ENCODE measurements at places on chromosomes 7 and 10. TPM values are rescaled to one million over a fixed set of nuclear protein-coding genes. Genes with fewer than 3 reads are reported as not detected.

The HABP2 gene
- not detected for polyA plus RNA-seq

The CASP2 gene
- 23.8 TPM for polyA plus RNA-seq

The C10orf53 gene
- polyA plus RNA-seq, result not detected

The TMEM130 gene
- not detected for polyA plus RNA-seq

The APBB1IP gene
- polyA plus RNA-seq, result 49.2 TPM

The PAOX gene
- polyA plus RNA-seq, result 10.1 TPM

The PDK4 gene
- polyA plus RNA-seq, result not detected

The ADRA2A gene
- not detected for polyA plus RNA-seq

The NPM3 gene
- 3.1 TPM for polyA plus RNA-seq

The PSPH gene
- polyA plus RNA-seq, result 6.6 TPM

The PNLIPRP1 gene
- polyA plus RNA-seq, result not detected

The HSPA12A gene
- polyA plus RNA-seq, result 0.81 TPM

The MALRD1 gene
- not detected for polyA plus RNA-seq

DNA sequence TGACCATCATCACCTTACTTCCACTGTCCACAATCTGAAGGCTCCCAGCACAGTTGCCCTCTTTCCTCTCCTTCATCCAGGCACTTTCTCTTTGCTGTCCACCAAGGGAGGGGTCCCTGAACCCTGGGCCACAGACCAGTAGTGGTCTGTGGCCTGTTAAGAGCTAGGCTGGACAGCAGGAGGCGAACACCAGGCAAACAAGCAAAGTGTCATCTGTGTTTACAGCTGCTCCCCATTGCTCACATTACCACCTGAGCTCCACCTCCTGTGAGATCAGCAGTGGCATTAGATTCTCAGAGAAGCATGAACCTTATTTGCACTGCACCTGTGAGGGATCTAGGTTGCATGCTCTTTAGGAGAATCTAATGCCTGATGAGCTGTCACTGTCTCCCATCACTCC, 27.7 kb downstream of the FZD1 start:
- DNase-seq, result no peak
- H3K4me1 ChIP-seq, result no peaks in the 10 kb centered on the region
- no peak overlapping the region for H3K27ac ChIP-seq
- H3K27me3 ChIP-seq, result no peaks in the 10 kb centered on the region

GRCh38 chr7:79377097-79377496, 76.4 kb downstream of the MAGI2 start:
- no peaks in the 10 kb centered on the region for H3K27me3 ChIP-seq
- H3K4me3 ChIP-seq, result no peak overlapping the region
- H3K27ac ChIP-seq, result no peak overlapping the region

DNA sequence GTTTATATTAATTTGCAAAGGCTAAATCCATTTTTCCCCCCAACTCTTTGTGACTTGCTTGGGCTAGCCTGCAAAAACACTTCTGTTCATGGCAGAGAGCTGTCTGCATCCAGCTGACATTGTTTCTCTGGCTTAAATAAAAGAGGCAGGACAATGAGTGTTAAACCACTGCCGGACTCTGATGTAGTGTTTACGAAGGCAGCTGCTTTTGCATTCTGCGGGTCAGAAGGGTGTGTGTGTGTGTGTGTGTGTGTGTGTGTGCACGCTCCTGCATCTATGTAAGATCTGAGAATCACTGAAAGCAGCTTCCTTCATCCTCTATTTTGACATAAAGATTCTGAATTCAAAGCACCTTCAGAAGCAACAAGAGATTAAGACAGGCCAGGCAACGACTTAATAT, 28.3 kb downstream of the NRP1 start:
- no peak overlapping the region for H3K4me3 ChIP-seq
- DNase-seq, result no peak
- no peak overlapping the region for H3K27ac ChIP-seq
- peaks cover 9% of the 10 kb centered on the region for H3K27me3 ChIP-seq

- no peak overlapping the region for H3K4me3 ChIP-seq
- H3K27me3 ChIP-seq, result no peaks in the 10 kb centered on the region
- H3K36me3 ChIP-seq, result peaks cover 6% of the 10 kb centered on the region
- H3K4me1 ChIP-seq, result no peaks in the 10 kb centered on the region
- H3K27ac ChIP-seq, result no peak overlapping the region
- DNase-seq, result no peak
Measured at GRCh38 chr7:143733876-143734275, 23.6 kb downstream of the CTAGE6 start.

GRCh38 chr10:15436696-15437095, 65.6 kb upstream of the FAM171A1 start:
- no peak for DNase-seq
- no peaks in the 10 kb centered on the region for H3K4me1 ChIP-seq
- no peaks in the 10 kb centered on the region for H3K36me3 ChIP-seq
- peaks cover 17% of the 10 kb centered on the region for H3K27me3 ChIP-seq
- H3K4me3 ChIP-seq, result no peak overlapping the region

DNA sequence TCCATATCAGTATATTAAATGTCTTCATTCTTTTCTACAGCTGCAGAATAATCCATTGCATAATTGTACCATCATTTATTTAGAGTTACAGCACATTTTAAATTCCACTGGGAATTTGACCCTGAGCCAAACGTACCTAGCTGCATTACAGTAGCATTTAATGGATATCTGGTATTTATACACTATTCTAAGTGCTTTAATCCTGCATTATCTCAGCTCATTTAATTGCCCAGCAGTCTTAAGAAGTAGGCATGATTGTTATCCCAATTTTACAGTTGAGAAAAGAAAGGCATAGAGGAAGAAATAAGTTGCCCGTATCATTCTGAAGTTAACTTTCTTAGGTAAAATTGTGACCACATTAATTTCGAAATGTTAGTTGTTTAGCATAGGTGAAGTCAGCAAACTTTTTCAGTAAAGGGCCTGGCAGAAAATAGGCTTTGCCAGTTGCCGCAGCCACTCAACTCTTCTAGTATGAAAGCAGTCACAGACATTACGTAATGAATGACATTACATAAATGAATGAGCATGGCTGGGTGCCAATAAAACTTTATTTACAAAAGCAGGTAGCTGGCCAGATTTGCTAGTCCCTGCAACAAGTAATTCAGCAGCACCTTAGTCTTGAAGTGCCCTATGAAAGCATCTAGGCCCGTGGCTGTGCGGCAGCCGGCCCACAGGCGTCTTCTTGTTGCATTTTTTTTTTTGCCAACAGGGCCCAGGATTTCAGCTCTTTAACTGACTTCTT, 30.0 kb downstream of the GUSB start:
- H3K27ac ChIP-seq, result no peak overlapping the region
- DNase-seq, result no peak
- no peaks in the 10 kb centered on the region for H3K27me3 ChIP-seq
- H3K4me1 ChIP-seq, result no peaks in the 10 kb centered on the region

GRCh38 chr7:28378574-28379149, 33.7 kb upstream of the CREB5 start:
- no peaks in the 10 kb centered on the region for H3K36me3 ChIP-seq
- no peak overlapping the region for H3K27ac ChIP-seq
- no peaks in the 10 kb centered on the region for H3K4me1 ChIP-seq
- no peak overlapping the region for H3K4me3 ChIP-seq
- DNase-seq, result no peak

DNA sequence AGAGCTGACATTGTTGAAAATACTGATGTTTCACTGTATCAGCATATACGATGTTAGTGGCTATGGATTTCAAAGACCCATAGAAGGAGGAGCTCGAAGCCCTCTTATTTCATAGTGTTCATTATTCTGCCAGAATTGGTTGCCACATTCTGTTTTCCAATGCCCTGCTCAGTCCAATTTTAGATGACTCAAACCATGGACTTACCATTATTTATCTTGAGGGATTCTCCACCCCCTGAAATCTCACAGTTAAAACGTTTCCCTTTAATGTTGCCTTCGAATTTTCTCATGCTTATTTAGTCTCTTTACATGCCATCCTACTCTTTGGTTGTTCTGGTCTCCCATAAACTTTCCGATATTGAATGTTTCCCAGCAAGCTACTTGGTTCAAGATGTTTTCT, 264.5 kb downstream of the HDAC9 start:
- no peaks in the 10 kb centered on the region for H3K4me1 ChIP-seq
- no peak overlapping the region for H3K27ac ChIP-seq
- no peaks in the 10 kb centered on the region for H3K27me3 ChIP-seq
- H3K4me3 ChIP-seq, result no peak overlapping the region
- H3K36me3 ChIP-seq, result no peaks in the 10 kb centered on the region
- no peak for DNase-seq

DNA sequence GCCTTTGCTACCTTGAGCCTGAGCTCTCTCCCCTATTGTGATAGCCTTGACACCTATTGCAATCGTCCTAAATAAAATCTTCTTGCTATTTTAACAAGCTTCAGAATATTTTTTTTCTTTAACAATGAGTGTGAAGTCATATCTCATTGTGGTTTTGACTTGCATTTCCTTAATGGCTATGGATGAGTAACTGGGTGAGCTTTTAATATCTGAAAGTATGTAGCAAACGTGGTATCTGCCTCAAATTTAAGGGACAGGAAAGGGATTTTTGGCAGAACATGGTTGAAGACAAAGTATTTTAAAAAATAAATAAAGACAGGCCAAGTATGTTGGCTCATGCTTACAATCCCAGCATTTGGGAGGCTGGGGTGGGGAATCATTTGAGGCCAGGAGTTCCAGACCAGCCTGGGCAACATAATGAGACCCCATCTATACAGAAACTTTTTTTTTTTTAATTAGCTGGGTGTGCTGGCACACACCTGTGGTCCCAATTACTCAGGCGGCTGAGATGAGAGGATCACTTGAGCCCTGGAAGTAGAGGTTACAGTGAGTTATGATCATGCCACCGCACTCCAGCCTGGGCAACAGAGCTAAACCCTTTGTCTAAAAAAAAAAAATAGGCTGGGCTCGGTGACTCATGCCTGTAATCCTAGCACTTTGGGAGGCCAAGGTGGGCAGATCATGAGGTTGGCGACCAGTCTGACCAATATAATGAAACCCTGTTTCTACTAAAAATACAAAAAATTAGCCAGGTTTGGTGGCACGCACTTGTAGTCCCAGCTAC, 319.3 kb upstream of the NRP1 start:
- no peak overlapping the region for H3K27ac ChIP-seq
- H3K4me1 ChIP-seq, result no peaks in the 10 kb centered on the region
- no peak for DNase-seq
- H3K27me3 ChIP-seq, result no peaks in the 10 kb centered on the region
- H3K36me3 ChIP-seq, result no peaks in the 10 kb centered on the region

DNA sequence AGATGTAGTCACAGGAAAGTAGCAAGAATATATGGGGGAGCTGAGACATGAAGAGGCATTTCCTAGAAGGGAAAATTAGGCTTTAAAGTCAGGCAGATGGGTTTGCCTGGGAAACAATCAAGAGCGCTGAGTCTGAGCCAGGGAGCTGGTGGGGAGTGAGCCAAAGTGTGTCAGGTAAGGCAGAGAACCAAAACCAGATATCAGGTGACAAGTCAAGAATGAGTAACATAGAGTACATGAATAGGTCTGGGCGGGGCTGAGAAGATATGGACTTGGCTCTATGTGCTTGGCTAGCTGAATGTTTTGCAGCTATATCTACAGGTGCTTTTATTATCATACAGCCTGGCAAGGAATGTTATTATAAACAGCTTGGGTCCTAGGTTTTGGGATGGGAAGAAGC, 49.3 kb downstream of the GPR141 start:
- H3K27me3 ChIP-seq, result no peaks in the 10 kb centered on the region
- H3K27ac ChIP-seq, result no peak overlapping the region
- H3K4me1 ChIP-seq, result no peaks in the 10 kb centered on the region
- H3K36me3 ChIP-seq, result no peaks in the 10 kb centered on the region
- DNase-seq, result no peak
- H3K4me3 ChIP-seq, result no peak overlapping the region

DNA sequence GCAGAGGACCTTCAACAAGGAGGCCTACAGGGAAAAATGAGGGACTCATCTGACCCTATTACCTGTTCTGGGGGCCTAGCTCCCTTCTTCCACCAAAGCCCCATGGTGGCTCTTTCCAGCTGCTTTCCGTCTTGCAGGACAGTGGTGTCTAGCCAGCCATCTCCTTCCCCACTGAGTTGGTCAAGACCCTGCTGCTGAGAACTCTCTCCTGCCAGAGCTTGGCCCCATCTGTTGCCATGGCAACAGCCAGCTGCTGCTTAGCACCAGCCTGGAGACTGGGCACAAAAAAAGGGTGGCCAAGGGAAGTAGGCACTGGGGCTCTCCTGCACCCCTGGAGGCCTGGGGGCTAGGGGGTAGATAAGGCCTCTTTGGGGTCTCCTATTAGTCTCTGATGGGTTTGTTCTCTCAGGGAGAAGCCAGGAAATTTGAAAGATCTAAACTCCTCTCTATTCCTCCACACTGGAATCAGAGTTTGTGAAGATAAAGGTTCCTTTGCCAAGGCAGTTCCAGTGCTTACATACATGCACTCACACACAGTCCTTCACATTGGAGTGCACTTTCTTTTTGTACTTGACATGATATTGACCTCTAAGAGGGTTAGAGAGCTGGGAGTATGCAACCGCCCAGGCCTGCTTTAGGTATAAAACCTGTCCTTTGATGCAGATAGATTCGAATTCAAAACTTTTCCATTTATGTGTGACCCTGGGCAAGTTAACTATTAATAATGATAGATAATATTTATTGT, 15.8 kb downstream of the TSPAN33 start:
- no peak for DNase-seq
- H3K27ac ChIP-seq, result no peak overlapping the region
- no peaks in the 10 kb centered on the region for H3K4me1 ChIP-seq
- H3K4me3 ChIP-seq, result no peak overlapping the region
- no peaks in the 10 kb centered on the region for H3K36me3 ChIP-seq

- no peak overlapping the region for H3K4me3 ChIP-seq
- DNase-seq, result no peak
- H3K27me3 ChIP-seq, result no peaks in the 10 kb centered on the region
- H3K27ac ChIP-seq, result no peak overlapping the region
- H3K4me1 ChIP-seq, result no peaks in the 10 kb centered on the region
- H3K36me3 ChIP-seq, result no peaks in the 10 kb centered on the region
Measured at GRCh38 chr10:36531621-36532020, 593.8 kb upstream of the ANKRD30A start.

- peaks cover 7% of the 10 kb centered on the region for H3K27me3 ChIP-seq
- no peak overlapping the region for H3K4me3 ChIP-seq
- no peak overlapping the region for H3K27ac ChIP-seq
- H3K36me3 ChIP-seq, result no peaks in the 10 kb centered on the region
- H3K4me1 ChIP-seq, result no peaks in the 10 kb centered on the region
- no peak for DNase-seq
Measured at GRCh38 chr7:26409661-26410547, 118.2 kb downstream of the SNX10 start.

DNA sequence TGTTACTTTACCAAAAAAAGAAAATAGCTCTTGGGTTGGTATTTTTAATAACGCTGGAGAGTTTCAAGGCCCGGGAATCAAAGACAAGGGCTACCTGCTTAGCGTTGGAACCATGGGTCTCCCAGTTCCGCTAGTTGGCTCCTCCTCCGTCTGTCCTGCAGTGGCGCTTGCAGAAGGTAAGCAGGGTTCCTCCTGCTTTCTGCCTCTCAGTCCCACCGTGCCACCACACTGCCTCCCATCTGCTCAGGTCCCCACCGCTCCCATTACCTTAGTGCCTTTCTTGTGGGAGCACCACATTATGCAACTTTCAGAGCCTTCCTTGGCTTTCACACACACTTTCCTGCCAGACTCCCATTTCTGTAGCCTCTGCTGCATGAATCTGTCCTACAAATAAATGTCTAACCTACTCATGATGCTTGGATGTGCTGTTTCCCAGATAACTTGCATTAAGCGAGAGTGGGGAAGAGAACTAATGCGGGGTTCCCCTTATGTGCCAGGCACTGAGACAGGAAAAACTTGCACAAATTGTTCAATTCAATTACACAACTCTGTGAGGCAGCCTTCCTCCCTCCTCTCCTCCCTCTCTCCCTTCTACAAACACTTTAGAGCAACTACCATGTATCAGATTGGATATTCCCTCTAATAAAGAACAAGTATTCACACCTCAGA, 124.5 kb downstream of the AOAH start:
- no peak overlapping the region for H3K4me3 ChIP-seq
- H3K4me1 ChIP-seq, result no peaks in the 10 kb centered on the region
- H3K27me3 ChIP-seq, result no peaks in the 10 kb centered on the region
- no peaks in the 10 kb centered on the region for H3K36me3 ChIP-seq

Data from CD4-positive, CD25-positive, alpha-beta regulatory T cell (primary cell).